GM18507 (cell line): ENCODE measurements at places on chromosomes 4 and X.

- no peak for DNase-seq
Measured at GRCh38 chr4:148944136-148944838, 502.1 kb upstream of the NR3C2 start.

DNA sequence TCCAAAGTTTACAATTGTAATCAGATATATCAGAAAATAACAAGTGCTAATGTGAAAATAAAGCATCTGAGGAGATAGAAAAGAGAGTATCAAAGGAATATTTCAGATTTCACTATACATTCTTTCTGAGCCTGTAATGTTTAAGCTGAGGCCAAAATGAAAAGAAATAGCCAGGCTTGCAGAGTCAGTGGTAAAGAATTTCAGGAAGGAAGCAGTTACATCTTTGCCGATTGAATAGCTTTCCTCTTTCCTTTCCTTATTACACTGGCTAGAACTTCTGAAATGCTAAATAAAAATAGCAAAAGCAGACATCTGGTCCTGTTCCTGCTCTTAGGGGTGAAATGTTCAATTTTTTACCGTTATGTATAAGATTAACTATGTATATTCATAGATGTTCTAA lies 1441.6 kb upstream of the PCDH7 start:
- DNase-seq, result no peak

GRCh38 chr4:90318193-90318592 lies 191.0 kb downstream of the CCSER1 start:
- DNase-seq, result no peak

GRCh38 chr4:176054942-176055341 lies 10.7 kb upstream of the WDR17 start:
- DNase-seq, result no peak

DNA sequence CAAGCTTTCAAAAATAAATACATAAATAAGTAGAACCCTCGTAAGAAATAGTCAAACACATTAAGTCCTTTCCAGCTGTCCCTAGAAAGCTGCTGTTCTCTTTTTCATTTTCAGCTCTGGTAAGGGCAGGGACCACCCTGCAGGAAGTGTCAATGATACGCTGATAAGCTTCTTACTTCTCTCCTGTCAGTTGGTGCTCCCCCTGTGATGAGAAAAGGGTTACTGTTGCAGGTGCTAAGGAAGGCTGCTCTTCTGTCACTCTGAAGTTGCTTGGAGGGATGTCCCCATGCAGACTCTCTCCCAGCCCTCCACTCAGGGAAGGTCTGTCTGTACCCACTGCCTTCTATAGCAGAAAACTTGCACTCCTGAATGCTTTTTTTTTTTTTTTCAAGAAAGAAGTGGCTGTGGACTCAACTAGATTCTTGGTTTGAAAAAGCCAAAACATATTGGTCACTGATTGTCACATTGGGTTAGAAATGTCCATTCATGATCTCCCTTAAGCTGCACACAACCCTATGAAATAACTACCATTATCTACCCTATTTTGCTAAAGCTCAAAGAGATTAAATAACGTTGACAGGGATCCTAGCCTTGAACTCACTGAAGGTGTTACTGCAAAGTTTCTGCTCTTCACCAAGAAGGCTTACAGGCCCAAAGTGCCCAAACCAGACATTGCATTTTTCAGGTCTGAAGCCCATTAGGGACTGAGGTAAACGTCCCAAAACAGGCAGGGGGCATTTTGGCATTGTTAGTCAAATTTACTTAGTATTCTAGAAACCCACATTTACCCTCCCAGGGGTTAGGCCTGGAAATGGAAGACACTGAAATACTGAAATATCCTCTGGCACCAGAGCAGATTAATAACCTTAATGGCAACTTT lies 1.2 kb downstream of the CXCL3 start:
- DNase-seq, result no peak

- no peak for DNase-seq
Measured at GRCh38 chr4:67566335-67566734, 7.8 kb downstream of the STAP1 start.

DNA sequence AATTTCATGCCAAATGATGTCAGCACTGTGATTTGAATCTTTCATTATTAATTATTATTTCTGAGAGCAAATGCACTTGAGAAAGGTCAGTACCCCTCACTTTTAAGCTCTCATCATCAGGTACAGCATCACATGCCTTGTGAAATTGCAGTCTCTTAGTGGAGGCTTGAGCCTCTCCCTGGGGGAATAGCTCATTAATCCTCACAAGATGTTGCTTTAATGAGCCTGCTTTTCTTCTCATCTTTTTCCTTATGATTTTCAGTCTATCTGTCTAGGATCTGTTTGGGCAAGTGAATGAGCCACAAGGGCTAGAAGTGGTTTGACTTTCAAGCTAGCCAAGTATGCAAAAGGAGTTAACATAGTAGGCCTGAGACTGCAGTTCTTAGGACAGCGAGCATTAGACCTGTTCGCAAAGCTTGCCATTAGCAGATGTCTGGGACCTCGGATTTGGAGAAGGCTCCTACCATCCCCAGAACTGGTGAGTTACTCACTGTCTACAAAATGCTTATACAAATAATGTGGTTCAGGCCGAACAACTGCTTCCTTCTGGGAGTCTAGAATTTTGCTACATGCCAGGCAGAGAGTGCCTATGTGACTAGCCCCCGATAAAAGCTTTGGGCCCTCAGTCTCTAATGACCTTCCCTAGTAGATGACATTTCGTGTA lies 174.5 kb downstream of the IL15 start:
- DNase-seq, result no peak
